ENCODE measurements at places on chromosomes 13 and 19.
A peak's percentile ranks its signal among the peaks of the same experiment; 100 is the strongest.

DNA sequence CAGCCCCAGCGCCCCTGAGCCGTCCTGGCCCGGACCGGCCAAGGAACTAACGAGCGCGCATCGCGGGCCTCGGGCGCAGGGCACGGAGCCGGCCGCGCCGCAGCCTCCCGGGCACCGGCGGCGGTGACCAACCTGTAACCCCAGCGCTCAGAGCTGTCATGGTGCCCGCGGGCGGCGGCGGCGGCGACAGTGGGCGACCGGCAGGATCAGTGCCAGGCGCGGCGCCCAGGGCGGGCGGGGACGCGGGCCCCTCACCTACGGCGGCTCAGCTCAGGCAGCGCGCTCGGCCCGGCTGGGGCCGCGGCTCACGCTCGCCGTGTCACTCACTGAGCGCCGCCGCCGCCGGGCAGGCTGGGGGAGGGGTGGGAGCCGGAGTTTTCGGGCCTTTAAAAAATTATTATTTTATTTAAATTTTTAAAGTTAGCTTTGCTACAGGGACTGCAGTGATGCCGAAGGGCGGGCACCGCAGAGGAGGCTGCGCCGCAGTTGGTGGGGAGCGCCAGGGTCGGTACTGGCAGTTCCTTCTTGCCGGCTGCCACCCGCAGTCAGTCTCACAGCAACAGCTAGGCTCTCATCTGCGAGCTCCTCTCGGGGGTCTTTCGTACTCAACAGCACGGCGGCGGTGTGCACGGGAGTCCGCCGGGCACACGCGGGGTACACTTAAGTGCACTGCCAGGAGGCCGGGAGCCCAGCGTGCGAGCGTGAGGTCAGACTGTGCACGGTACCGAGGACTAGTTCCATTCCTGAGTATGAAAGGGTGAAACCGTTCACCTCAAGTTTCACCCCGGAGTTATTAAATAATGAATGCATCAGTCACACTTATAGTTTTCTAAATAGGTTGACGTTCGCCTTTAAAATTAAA lies at the start of gene NALCN:
Gene NALCN (minus strand): TSS at position 328 of the 862 bp plus-strand sequence. CDS start 17,382 bp downstream, outside the sequence.
- DNase-seq = no peak

GRCh38 chr13:37168926-37169325 lies 63.5 kb upstream of the CSNK1A1L start:
- no peak for DNase-seq

GRCh38 chr13:50535050-50535449 lies 308.4 kb downstream of the DLEU7 start:
- DNase-seq = no peak

- no peak for DNase-seq
These were observed 91.6 kb downstream of the MBNL2 start for GRCh38 chr13:97313551-97314260.

DNA sequence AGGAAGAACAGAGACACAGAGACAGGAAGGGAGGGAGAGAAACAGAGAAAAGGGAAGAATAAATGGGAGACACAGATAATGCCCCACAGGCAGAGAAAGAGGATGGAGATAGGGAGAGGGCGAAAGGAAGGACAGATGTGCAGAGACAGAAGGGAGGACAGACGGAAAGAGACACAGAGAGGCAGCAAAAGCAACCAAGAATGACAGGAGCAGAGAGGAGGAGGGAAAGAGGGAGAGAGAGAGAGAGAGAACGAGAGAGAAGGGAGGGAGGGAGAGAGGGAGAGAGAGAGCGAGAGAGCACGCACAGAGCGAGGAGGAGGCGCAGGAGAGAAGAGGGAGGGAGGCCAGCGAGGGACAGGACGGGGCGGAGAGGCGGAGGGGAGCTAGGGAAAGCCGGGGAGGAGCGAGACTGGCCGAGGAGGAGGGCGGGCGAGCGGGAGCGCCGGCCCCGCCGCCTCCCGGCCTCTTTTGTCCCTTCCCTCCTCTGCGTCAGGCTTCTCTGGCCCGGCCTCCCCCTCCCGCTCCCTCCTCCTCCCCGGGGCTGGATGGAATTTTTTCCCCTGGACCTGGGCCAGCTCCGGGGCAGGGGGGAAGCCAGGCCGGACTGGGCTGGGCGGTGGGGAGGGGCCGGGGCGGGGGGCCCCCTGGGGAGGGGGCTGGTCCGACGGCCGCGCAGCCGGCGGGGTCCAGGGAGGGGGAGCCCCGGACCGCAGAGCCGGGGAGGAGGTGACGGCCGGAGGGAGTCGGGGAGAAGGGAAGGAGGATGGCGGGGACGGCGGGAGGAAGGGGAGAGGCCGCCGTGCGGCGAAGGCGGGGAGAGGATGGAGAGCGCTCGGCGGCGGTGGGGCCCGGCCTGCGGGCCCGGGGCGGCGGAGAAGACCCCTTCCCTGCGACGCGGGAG lies 4.2 kb upstream of the SPACA6 start:
- no peak for DNase-seq

- DNase-seq = no peak
These were observed 22.6 kb downstream of the KLF5 start for GRCh38 chr13:73081256-73081915.

DNA sequence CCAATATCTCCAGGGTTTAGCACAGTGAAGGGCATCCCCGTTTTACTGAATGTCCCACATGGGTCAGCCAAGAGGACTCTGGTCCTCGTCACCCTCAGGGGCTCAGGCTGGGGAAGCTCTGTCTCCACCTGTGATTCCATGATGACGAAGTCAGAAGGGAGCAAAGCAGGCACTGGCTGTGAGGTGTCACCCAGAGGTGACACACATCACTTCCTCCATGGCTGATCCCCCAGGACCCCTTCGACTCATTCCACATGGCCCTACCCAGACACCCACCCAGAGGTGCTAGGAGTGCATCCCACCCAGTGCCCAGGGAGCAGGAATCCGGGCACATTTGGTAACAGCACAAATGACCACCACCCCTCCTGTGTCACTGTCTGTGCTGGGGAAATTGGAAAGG lies 145.2 kb upstream of the VSTM2B start:
- DNase-seq = no peak

DNA sequence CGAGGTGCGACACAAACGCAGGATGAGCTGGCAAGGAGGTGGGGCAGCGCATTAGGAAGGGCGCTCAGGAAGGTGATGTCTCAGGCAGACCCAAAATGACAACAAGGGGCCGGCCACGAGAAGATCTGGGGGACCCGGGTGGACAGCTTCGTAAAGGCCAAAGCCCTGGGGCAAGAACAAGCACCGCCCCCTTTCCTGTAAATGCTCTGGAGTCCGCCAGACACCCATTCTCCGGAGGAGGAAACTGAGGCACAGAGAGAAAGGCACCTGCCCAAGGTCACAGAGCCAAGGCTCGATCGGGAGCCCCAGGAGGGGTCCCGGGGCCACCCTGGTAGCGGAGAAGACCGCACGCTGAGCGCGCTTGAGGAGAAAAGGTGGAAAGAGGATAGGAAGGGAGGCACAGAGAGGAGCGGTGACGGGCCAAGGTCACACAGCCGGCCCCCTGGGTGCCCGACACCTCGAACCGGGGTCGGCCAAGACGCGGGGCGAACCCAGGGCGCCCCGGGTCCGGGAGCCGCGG lies 571 bp downstream of the SAFB2 start:
- no peak for DNase-seq

- peak; percentile 15 for DNase-seq
These were observed 130.3 kb upstream of the SERP2 start for GRCh38 chr13:44243198-44243857.

- DNase-seq = no peak
These were observed 256.5 kb downstream of the DCLK1 start for GRCh38 chr13:35874704-35875103.

GRCh38 chr13:75452564-75452963 lies 29.4 kb downstream of the TBC1D4 start:
- DNase-seq = no peak

- DNase-seq = no peak
These were observed 695 bp upstream of the PRR36 start for GRCh38 chr19:7874897-7875273.

DNA sequence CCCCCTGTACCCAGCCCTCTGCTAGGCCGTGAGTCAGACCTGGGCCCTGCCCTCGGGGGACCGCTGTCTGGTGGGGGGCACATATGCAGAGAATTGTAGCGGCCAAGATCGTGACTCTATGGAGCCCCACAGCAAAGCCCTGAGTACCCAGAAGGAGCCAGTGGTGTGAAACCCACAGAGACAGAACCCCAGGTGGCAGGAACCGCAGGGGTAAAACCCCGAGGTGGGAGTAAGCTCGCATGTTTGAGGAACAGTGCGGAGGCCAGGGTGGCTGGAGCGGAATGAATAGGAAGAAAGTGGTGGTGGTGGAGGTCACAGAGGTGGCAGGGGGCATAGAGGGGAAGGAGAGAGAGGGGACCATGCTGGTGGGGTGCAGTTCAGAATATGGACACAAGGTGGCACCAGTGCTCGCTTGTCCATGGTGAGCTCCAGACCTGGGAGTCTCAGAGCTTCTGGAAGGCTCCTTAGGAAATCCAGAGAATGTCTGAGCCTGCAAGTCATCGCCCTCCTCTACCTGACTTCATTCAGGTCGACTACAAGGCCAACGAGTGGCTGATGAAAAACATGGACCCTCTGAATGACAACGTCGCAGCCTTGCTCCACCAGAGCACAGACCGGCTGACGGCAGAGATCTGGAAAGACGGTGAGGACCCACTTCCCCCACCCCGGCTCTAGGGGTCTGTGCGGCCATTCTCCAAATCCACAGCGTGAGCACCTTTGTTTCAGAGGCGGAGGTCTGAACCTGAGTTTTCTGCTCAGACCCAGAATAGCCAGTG lies 48.9 kb downstream of the MYH14 start:
- no peak for DNase-seq

- no peak for DNase-seq
These were observed 11.7 kb downstream of the IZUMO4 start for GRCh38 chr19:2108251-2109016.

DNA sequence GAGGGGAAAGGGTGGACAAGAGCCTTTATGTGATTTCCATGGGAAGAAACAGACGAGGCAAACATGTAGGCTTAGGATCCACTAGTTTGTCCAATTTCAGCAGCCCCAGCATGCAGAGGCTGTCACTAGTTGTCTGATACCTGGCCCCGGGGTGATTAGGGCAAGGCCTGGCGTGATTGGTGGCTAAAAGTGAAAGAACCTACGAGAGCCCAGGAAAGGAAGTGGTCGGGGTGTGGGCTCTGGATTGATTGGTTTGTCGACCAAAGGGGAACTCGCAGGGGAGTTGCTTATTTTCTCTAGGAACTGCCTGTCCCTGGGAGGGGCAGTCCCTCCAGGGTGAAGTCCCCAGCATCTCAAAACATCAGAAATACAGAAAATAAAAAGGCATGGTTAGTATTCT lies 64.2 kb upstream of the UQCRFS1 start:
- DNase-seq = peak; percentile 65

DNA sequence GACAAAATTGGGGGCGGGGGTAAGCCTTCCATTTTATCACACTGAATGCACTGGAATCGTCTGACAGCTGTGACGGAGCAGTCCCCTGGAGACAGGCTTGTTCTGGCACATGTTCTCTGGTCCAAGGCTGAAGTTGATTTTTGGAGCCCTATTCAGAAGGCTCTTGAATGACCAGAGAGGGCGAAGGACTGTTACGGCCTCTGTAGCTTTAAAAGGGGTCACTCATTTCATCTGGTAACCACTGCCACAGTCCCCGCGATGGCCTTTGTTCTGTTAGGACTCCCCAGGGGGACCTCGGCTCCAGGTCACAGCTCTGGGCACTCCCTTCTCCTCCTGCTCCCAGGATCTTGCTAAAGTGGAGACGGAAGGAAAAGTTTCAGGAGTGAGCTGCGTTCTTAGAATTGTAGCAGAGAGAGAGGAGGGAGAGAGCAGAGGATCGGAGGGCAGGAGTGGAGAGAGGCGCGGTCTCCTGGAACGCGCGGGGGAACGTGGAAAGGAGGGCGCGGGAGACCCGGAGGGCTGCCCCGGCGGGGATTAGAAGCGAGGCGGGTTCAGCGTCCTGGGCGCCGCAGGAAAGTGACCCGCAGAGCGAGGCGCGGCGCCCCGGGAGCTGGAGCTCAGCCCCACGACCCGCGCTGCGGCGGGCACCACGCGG lies 134.3 kb upstream of the MYO16 start:
- DNase-seq = no peak

GRCh38 chr19:821825-822503 lies at the start of gene PLPPR3:
Gene PLPPR3, minus strand, starts transcription at chr19:821955. Its CDS starts 396 bp downstream, at chr19:821559.
- DNase-seq = no peak

GRCh38 chr19:44741258-44741731 lies 7.2 kb upstream of the BCL3 start:
- no peak for DNase-seq

DNA sequence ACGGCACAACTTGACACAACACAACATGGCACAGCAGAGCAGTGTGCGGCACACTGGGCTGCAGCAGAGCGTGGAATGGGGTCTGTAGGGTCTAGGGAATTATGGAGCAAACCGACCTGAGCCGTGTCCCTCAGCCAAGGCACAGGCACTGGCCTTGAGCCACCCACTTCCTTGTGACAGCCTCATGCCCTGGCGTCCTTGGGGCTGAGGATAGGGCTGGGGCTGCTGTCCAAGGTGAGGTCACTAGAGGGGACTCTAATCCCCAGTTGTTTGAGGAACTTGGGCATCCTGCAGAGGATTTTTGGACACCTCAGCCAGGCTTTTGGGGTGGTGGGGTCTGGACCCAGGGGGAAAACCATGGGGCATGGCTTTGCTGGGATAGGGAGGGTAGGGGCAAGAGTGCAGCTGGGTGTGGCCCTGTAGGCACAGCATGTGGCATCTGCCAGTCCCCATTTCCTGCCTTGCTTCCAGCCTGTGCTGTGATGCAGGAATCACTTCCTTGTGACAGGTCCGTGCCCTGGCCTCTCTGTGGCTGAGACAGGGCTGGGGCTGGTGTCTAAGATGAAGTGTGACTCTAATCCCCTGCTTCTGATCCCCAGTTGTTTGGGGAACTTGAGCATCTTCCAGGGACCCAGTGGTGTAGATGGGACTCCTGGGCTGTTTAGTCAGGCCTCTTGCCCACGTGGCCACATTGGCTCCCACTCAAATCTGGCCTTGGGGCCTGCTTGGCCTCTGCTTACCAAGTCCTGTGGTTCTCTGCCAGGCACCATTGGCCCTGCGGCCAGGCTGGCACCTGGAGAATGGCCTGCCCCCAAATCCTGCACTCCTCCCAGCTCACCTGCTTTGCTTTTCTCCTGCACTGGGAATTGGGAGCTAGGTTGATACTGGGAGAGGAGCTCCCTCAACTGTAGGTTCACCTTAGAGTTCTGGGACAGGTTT lies 78.5 kb downstream of the SCGB2B2 start:
- no peak for DNase-seq

DNA sequence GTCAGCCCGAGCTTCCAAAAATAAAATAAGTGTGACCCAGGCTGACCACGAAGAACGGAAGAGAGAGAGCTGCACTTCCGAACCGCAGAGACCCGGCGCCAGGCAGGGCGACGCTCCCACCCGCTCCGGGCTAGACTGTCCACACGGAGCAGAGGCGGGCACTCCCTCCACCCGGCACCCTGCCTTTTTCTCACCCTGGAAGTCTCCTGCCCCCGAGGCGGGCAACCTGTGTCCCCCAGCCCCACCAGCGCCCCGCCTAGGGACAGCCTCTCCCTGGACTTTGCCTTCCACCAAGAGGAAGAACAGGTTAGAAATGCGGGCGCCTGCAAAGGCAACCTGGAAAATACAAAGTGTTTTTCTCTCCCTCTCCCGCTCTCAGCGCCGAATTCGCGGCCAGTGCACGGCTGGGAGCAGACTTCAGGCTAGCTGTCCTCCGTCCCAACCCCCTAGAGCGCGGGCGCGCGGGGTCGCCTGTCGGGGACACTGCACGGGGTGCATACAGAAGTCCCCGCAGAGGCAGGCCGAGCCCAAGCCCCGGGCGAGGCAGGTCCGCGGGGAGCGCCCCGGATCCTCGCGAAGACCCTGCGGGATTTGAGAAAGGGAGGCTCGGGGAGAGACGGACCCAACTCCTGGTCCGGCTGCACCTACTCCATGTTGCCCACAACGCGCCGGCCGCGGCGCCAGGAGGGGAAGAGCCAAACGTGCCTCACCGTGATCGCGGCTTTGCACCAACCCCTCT lies 845 bp downstream of the SPRY2 start:
- no peak for DNase-seq

GRCh38 chr19:47776568-47776967 lies 1.9 kb upstream of the SELENOW start:
- no peak for DNase-seq
